Right ventricle myocardium inferior (tissue), 1 donor: ENCODE measurements at places on chromosomes 5 and 9.

DNA sequence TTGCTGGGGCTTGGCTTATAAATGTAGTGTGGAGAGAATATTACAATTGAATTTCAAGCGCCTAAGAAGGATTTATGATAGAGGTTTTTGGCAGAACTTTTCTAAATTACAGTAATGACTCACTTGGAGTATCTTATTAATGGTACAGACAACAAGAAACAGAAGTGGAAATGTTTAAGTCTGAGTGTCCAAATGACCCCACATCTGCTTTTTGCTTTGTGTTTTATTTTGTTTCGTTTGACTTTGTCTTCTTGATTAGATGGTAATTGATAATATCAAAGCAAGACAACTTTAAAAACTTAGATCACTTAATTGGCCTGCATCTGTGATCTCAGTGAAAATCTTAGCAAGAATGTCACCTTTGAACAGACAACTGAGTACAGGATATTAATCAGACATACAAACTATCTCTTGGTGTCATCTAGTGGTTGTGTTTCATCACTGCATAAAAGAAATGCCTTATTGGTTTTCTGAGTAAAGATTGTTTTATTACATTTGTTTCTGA is 577.4 kb downstream of the ISL1 start:
- no peak for DNase-seq

GRCh38 chr9:35042081-35042604 is 30.3 kb downstream of the VCP start:
- no peak for DNase-seq

GRCh38 chr9:98922721-98923435 is 20.8 kb upstream of the COL15A1 start:
- no peak for DNase-seq

- peak; percentile 71 for DNase-seq
Measured at GRCh38 chr5:172641359-172642050, 442 bp downstream of the NEURL1B start.

DNA sequence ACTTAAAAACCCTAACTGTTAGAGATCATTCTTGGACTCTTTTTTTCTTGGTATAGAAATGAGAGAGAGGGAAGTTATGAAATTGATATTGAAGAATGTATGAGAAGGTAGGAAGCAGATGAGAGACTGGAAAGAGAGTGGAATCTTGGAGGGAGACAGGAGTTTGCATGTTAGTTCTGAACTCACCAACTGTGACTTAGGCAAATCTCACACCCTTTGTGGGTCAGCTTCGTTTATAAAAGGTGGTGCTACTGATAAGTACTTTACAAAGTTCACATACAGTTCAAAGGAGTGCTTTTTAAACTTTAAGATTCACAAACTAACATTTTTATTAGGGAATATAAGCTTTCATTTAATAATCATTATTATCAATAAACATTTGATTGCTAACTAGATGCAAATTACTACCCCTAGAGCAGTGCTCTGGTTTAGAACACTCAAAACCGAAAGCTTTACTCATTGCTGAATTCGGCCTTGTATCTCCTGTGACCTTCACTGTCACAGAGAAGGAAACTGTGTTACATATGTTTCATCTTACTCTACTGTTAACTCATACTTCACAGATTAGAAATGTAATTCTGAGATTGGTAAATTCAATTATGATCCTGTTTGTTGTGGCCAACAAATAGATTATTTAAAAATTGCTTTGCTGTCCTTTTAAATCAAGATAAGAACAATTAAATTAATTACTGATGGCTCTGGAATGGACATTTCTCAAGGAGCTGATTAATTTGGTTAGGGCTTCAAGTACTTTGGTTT is 143.2 kb downstream of the RMI1 start:
- DNase-seq: no peak

DNA sequence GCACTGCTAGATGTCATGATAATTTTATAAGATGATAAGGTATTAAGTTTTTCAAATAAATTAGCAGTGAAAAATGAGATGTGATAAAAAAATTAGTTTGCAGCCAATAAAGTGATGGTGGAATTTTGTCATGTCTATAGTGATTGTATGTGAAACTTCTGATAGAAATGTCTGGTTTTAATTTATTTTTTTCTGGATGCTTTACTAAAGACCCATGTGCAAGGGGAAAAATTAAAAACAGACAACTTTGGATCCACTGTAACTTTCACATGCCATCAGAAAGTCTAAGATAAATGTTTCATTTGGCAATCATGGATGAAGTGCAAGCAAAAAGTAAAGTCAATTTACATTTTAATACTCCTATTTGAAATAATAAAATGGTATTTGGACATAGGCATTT is 4.4 kb upstream of the NDUFS4 start:
- no peak for DNase-seq

DNA sequence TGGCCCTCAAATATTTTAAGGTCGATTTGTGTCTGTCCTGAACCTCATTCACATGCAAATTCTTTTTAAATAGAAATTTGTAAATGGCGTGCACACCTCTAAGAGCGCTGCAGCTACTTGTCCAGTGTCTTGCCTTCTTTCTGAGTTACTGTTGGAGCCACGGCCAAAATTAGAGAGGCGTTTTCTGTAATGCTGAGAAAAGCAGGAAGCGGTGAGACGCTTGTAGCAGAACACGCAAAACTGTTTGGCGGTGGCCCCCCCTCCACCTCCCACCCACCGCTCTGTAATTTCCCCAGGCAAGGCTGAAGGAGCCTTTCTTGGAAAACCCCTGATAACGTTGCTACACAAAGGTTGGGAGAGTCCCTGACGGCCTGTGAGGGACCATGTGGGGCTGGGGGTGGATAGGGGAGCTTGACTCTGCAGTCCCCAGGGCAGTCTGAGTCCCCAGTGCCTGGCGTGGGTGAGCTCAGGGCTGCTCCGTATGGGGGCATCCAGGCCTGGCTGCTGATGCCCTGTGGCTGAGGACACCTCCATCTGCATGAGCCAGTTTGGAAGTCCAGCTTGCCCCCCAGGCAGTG is 96.5 kb downstream of the GADD45G start:
- DNase-seq: no peak

DNA sequence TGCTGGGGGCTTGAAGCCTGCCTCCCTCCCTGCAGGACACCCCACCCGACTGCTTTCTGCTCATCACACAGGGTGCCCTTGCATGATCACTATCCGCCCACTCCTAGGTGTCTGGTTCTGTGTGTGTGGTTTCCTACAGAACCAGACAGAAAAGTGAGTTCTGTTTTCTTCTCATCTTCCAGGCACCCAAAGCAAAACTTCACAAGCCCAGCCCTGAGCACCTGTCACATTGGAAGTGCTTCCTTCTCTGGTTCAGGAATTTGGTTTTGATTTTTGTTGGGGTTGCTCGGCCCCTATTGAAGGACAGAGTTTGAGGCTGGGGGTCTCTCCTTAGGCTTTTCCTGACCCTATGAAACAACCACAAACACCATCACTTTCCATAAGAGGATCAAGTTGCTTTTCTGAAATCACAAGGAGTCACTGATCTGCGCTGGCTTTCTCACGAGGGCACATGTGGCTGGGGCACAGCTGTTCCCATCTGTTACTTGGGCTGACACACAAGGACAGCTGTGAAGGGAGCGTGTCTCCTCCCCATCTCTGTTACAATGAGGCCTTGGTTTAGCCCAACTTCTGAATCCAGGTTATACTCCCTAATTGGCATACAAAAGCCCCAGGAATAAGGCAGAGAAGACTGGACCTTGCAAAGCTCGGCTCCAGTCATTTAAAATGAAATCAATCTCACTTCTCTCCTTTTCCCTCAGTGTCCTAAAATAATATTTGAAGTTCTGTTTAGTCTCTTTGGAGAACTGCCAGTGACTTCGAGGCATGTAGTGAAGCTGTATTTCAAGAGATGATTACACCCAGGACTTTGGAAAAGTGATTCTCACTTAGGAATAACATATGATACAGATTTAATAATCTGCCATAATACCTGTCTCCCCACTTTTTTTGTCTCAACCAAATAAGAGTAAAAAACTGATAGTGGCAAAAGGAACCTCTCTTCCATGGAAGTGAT is 213.1 kb upstream of the GAS1 start:
- DNase-seq: no peak

DNA sequence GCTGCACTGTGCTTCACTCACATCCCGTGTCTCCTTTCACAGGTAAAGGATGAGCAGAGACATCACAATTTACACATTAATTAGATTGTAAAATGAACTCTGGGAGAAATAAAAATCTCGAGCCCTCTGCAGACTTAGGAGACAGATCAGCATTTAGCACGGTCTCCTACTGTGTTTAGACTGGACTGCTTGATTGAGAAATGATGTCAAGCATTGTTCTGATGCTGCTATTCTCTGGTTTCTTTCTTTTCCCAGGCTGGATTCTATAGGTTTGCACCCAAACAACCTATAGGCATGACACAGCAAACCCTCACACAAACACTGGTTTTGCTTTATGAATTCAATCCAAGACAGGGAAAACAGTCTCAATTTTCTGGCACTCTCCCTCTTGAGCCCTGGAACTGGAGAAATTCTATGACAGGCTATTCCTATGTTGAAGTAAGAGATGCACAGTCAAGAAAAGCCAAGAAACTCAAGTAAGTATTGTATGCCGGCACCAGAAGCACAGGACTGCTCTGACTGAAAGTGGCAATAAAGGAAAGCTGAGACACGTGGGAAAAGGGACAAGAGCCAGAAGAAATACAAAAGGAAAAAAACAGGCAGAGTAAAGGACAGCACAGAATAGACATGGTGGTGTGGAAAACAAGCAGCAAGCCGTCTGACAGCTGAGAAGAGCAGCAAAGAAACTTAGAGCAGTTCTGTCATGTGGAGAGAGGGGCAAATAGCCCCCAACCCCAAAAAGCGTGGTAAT is 24.8 kb upstream of the ERAP2 start:
- no peak for DNase-seq

DNA sequence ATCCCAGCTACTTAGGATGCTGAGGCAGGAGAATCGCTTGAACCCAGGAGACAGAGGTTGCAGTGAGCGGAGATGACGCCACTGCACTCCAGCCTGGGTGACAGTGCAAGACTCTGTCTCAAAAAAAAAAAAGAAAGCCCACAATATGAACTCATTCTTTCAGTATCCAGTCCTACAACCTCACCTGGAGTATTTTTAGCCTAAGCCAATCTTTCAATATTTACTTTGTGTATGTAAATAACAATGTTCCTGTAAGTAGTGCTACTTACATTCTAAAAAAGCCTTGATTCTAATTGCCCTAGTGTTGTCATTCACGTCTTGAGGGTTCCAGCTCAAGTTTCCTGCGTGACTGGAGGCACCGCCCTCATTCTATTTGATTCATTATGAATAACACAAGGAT is 62.0 kb downstream of the BHMT start:
- DNase-seq: no peak

GRCh38 chr5:131496400-131496713 is 138.7 kb downstream of the RAPGEF6 start:
- no peak for DNase-seq

- no peak for DNase-seq
Measured at GRCh38 chr5:112013660-112014059, 256.7 kb upstream of the NREP start.

DNA sequence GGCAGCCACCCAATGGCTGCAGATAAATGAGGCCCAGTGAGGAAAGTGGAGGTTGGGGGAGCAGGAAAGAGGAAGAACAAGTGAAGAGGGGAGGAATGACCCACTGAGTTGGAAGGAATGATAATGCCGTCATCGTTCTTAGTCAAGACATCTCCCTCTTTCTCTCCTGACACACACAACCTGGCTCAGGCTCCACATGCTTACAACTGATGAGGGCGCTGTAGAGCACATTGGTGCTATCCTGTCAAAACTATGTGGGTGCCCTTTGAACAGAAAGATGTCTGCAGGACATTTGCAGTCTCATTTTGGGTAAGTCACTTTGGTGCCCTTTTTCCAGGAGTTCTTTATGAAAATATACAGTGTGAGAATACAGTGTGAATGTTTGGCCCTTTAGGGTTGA is 5.9 kb downstream of the IFNW1 start:
- DNase-seq: no peak

DNA sequence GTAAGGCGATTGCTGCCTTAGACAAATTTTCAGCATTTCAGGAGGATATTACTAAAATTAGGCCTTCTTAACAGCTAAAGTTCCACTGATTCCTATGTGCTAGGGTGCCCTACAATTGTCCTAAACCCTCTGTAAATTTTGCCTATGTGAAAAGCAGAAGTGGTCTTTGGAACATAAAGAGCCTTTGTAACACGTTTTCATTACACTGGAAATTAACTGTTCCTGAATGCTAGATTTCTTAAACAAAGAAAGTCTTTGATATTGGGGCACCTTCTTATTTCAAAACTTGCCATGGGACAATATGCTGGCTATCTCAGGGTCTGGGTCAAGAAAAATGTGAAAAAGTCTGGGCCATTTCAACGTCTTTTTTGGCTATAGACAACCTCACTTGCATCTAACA is 60.4 kb upstream of the MOCS2 start:
- no peak for DNase-seq

- no peak for DNase-seq
Measured at GRCh38 chr5:147481376-147481775, 28.5 kb downstream of the DPYSL3 start.

DNA sequence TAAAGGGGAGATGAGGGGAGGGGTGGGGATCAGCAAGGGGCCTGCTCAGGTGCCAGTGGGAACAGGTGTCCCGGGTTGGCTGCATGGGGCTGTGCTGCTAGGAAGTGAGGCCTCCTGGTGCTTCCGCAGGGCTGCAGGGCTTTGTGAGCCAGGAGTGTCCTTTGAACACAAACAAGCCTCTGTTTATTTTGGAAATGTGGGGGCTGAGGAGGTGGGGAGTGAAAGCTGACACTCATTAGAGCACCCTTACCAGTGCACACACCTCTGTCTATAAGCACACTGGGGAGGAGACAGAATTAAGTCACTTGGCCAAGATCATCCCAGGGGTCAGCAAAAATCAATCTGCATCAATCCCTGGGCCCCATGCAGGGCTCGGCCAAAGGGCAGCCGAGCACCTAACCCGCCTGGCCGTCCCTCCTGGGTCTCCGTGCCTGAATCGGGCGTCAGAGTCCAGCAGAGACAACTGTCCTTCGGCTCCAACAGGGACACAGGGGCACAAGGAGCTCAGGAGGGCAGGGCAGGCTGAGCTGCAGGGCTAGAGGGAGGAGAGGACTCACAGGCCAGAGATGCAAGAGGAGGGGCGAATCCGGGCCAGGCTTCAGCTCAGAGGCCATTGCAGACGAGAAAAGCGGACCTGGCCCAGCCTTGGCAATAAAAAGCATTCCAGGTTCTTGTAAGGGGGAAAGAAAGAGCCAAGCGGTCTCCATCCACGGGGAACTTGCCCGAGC is 99.8 kb downstream of the VAV2 start:
- no peak for DNase-seq

- DNase-seq: no peak
Measured at GRCh38 chr9:110712955-110713354, 44.4 kb downstream of the MUSK start.

- no peak for DNase-seq
Measured at GRCh38 chr5:179620703-179621350, 2.6 kb downstream of the HNRNPH1 start.
